ENCODE measurements at places on chromosomes 2 and 18. TPM values are rescaled to one million over a fixed set of nuclear protein-coding genes. Genes with fewer than 3 reads are reported as not detected.

GRCh38 chr2:86436328-86436727 is 4.8 kb upstream of the KDM3A start:
- DNase-seq, result no peak

DNA sequence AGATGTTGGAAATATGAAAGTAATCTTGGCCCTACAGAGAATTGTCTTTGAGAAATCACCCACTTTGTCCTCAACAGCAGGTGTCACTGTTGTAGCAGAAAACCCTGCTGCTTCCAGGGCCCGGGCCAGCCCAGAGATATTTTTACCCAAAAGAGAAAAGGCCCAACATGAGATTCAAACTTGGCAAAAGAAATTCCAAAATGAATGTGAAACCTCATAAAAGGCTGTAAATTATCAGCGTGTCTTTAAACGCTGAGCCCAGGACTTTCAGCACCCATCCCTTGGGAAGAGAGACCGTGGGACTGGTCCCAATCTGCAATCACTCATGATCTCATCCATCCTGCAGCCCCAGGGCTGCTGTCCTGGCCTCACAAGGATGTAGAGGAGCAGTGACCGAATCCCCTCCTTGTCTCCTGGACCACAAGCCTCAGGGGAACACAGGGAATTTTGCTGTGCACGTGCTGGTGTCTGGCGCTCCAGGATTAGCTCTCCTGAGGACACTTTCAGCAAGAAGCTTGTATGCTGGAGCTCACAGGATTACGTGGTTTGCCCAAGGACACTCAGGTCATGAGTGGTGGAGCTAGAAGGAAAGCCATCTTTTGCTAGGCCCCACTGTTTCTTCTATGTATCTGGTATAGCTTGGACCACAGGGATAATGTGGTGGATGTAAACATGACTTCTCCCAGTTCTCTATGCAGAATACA is 202.1 kb downstream of the RNF144A start:
- no peak for DNase-seq

DNA sequence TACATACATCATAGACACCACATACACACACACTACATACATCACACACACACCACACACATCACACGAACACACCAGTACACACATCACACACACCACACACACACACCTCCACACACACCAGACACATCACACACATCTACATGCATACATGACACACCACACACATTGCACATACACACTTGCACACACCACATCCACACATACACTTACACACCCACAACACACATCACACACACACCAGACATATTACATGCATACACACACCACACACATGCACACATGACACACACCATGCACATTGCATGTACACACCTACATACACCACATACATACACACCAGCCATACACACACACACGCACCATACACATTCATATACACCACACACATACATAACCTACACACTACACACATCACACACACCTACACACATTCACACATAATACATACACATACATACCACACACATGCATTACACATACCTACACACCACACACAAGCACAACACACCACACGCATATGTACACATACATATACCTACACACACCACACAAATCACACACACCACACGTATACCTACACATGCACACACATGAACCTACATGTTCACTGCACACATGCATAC is 156.5 kb downstream of the NDUFA10 start:
- DNase-seq, result no peak

- no peak for DNase-seq
Observed at GRCh38 chr2:8535821-8536685, 145.8 kb upstream of the ID2 start.

CHRNA1 gene
- total RNA-seq, result 0.90 TPM

IL37 gene
- total RNA-seq, result not detected

Measured in dermis microvascular lymphatic vessel endothelial cell (primary cell).